Skin of body (tissue), 3 donors: ENCODE measurements at places on chromosomes 16 and 17. TPM values are rescaled to one million over a fixed set of nuclear protein-coding genes. Genes with fewer than 3 reads are reported as not detected.

The CLEC10A gene
- 3.7 TPM for total RNA-seq

- no peak for DNase-seq
Observed at GRCh38 chr16:1940273-1941161, 2.5 kb downstream of the MSRB1 start.

DNA sequence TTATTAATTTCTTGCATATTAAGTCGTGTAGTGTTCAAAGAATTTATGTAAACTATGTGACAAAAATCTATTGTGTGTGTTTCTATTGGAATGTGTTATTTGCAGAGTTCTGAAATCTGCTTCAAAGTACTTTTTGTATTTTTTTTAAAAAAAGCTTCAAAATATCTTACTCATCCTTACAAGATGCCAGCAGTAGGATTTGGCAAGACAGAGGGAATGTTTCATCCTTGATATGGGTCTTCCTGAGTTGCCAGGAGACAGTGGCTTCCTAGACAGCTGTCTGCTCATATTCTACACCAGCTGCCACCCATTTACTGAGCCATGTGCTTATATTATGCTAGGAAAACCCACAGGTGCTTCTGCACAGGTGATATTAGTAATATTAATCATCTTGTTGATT, 36.4 kb downstream of the EFCAB5 start:
- DNase-seq, result no peak

The GPR142 gene
- total RNA-seq, result not detected

The AOC2 gene
- 0.79 TPM for total RNA-seq

GRCh38 chr16:87358250-87358649, 25.3 kb downstream of the FBXO31 start:
- DNase-seq, result no peak

GRCh38 chr17:68542698-68543463, 30.7 kb downstream of the PRKAR1A start:
- DNase-seq, result no peak

DNA sequence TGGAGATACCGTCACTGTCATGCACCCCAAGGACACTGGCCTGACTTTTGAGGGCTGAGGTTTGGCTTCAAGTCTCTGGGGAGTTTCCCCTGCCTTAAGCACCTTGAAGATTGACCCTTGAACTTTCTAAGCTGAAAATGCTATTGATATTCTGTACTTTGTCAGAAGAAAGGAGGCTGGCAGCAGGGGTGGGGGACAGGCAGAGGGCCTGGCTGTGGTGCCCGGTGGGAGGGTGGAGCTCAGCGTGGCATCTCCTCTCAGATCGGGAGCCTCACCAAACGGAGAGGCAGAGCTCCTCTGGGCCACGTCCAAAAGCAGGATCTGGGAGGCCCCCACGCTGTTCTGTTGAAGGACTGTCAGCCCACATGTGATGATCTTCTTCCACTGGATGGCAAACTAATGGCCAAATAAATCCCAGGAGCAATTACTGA, 305.2 kb upstream of the IRX3 start:
- no peak for DNase-seq

DNA sequence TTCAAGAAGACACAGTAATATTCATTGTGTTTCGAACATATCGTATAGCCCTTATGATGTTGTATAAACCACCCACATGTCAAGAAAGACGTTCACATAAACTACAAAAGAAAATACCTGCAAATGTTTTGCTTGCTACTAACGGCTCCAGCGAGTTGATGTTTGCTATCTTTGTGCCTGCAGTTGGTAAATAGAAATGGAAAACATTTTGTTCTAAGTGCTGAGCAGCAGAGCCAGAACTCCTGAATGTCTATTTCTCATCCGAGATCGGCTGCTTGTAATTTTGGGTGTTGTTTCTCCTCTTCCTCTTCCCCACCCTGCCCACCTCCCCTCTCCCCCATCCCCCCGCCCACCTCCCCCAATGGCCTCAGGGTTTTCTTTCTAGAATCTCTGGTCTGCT, 5.0 kb downstream of the SYT17 start:
- DNase-seq, result no peak

The HCRT gene
- not detected for total RNA-seq

The TP53TG3C gene
- not detected for total RNA-seq

- peak; percentile 38 for DNase-seq
Observed at GRCh38 chr16:22751104-22751667, 62.8 kb upstream of the HS3ST2 start.

- DNase-seq, result no peak
Observed at GRCh38 chr17:57723427-57724025, 21.6 kb downstream of the CCDC182 start.

DNA sequence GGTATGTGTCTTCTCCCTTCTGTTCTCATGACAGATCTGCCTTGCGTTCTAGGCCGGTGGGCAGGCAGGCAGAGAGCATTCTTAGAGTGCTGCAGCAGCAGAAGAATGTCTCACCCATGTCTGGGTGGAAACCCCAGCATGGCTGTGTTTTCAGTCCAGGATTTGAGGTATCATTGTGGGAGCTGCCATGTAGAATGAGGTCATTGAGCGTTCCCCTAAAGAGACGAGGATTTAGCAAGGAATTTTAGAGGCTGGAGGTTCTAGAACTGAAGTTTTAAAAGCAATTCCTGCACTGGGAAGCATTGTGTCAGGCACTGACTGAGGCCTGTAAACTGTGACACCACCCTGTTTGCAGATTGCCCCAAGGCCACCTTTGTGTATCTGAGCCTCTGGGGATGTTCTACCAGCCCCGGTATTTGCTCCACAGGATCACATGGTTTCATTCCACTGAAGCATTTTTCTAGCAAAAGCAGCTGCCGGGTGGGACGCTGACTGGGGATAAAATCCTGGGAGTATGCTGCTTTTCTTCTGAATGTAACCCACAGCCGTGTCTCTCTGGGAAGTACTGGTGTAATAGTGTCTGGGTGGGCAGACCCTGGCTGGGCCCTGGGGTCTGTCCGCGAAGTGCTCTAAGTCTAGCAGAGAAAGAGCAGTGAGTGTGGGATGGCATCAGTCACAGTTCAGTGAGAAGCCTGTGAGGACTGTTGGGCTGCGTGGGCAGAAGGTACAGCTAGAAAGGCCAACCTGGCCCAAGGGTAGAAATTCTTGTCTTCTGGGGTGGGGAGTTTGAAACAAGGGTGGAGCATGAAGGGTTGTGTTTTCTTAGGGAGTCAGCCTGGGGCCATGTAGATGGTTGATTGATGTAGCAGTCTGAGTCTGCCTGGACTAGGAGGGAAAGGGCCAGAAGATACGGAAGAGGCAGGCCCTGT, 30.2 kb downstream of the PLCD3 start:
- no peak for DNase-seq

DNA sequence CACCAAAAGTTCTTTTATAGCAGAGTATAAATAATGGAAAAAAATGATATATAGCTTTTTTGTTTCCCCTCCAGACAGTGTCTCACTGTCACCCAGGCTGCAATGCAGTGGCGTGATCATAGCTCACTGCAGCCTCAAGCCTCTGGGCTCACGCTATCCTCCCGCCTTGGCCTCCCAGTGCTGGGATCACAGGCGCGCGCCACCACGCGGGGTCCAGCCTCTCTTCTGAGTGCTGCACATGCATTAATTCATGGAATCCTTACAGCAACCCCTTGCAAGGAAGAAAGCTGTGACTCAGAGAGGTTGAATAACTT, 18.0 kb upstream of the ZNF629 start:
- DNase-seq, result no peak

GRCh38 chr16:85479972-85480726, 133.0 kb upstream of the GSE1 start:
- DNase-seq, result no peak
